Thoracic aorta endothelial cell (primary cell): ENCODE measurements at places on chromosomes 12 and 14. TPM values are rescaled to one million over a fixed set of nuclear protein-coding genes. Genes with fewer than 3 reads are reported as not detected.

Gene SYCP3
- total RNA-seq = 0.07 and 0.27 TPM in 2 replicates

Gene GPR135
- total RNA-seq = 3.1 and 7.6 TPM in 2 replicates

Gene TMEM119
- total RNA-seq = not detected in 2 replicates

Gene LMNTD1
- not detected in 2 replicates for total RNA-seq

Gene PLEKHG7
- total RNA-seq = not detected in 2 replicates

Gene TOX4
- 37.6 and 49.0 TPM in 2 replicates for total RNA-seq

Gene ADAM20
- 1.1 and 1.2 TPM in 2 replicates for total RNA-seq

Gene FOXN4
- total RNA-seq = not detected in 2 replicates

Gene POMT2
- 14.9 and 16.0 TPM in 2 replicates for total RNA-seq

Gene ASIC1
- total RNA-seq = 0.27 and 1.1 TPM in 2 replicates

Gene ZNF385A
- total RNA-seq = 1.9 and 2.3 TPM in 2 replicates

Gene FCF1
- total RNA-seq = 69.8 and 72.6 TPM in 2 replicates

Gene IL22
- total RNA-seq = not detected in 2 replicates

Gene GLT8D2
- total RNA-seq = 2.2 and 2.8 TPM in 2 replicates

Gene IL31
- not detected in 2 replicates for total RNA-seq

Gene CSAD
- 6.0 and 9.0 TPM in 2 replicates for total RNA-seq

Gene EAPP
- 34.6 and 37.4 TPM in 2 replicates for total RNA-seq

Gene CGRRF1
- total RNA-seq = 13.8 and 16.7 TPM in 2 replicates

Gene OTOGL
- total RNA-seq = 3.1 and 5.3 TPM in 2 replicates

Gene OR6C75
- total RNA-seq = not detected in 2 replicates

Gene TDRD9
- 1.1 and 1.3 TPM in 2 replicates for total RNA-seq

Gene CD69
- 0.29 and 0.53 TPM in 2 replicates for total RNA-seq

Gene ZBTB39
- total RNA-seq = 9.8 and 10.3 TPM in 2 replicates

Gene USP5
- total RNA-seq = 83.1 and 87.7 TPM in 2 replicates

Gene LBHD2
- total RNA-seq = not detected in 2 replicates

Gene KCNH5
- not detected in 2 replicates for total RNA-seq

Gene AKAP3
- 0.72 and 0.80 TPM in 2 replicates for total RNA-seq

Gene RIC8B
- total RNA-seq = 11.6 and 13.8 TPM in 2 replicates

Gene NRIP2
- total RNA-seq = not detected in 2 replicates

Gene ART4
- total RNA-seq = 7.0 and 28.2 TPM in 2 replicates

Gene COX8C
- total RNA-seq = not detected in 2 replicates
